Endothelial cell (in vitro differentiated cells): ENCODE measurements at places on chromosomes 1 and 21.

DNA sequence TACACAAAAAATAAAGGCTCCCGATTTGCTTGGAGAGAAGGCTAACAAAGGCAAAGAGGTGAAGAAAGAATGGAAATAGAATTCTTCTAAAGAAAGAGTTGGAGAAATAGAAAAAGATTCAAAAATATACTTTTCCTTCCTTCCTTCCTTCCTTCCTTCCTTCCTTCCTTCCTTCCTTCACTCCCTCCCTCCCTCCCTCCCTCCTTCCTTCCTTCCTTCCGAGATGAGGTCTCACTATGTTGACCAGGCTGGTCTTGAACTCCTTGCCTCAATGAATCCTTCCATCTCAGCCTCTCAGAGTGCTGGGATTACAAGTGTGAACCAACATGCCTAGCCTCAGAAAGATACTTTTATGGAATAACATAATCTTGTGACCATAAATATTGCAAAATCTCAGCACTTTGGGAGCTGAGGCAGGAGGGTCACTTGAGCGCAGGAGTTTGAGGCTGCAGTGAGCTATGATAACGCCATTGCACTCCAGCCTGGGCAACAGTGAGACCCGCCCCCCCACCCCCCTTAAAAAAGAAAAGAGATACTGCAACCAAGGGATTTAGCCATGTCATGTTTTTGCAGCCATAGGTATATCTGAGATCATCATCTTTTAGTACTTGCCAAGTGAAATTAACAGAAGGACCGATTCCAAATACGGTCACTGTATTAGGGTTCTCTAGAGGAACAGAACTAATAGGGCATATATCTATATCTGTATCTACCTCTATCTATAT lies 1.0 kb upstream of the HJV start:
- no peak for DNase-seq

- no peak for DNase-seq
Observed at GRCh38 chr21:33169359-33169758, 60.4 kb upstream of the IFNAR2 start.

- DNase-seq = no peak
Observed at GRCh38 chr1:231643071-231643934, 16.7 kb downstream of the DISC1 start.

- no peak for DNase-seq
Observed at GRCh38 chr1:101448018-101448417, 211.2 kb downstream of the S1PR1 start.

DNA sequence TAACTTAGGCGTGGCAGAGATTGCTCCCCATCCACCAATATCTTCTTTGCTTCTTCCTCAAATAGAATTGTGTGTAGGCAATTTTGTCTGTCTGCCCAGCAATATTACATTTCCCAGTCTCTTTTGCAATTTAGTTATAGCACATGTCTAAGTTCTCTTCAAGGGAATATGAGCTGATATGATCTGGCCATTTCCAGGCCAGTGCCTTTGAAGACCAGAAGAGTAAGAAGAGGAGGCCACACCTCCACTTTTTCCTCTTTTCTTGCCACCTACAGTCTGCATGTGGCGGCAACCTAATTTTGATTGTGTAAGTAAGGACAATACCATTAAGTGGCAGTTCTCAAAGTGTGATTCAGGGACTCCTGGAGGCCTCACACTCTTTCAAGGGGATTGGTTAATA lies 6.3 kb upstream of the RSBN1 start:
- DNase-seq = no peak

DNA sequence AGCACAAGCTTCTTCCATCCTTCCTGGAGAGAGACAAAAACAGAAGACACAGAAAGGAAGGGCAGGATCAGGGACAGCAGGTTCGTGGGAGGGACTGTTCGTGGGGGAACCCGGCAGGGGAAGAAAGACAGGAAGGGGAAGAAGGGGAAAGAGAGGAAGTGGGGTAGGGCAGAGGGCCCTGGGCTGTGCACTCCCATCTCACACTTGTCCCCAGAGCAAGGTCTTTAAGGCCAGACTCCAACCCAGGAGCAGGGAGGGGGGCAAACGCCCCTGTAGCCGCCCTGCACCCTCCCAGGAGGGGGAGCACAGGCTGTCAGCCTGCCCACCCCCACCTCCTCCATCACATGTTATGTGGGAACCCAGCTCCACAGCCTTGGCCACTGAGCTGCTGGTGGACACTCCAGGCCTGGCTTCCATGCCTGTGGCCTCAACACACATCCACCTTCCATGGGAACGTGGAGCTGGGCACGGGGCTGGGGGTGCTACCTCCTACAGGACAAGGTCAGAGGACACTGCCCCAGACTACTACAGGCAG lies 9.3 kb downstream of the SLC19A1 start:
- DNase-seq = no peak

DNA sequence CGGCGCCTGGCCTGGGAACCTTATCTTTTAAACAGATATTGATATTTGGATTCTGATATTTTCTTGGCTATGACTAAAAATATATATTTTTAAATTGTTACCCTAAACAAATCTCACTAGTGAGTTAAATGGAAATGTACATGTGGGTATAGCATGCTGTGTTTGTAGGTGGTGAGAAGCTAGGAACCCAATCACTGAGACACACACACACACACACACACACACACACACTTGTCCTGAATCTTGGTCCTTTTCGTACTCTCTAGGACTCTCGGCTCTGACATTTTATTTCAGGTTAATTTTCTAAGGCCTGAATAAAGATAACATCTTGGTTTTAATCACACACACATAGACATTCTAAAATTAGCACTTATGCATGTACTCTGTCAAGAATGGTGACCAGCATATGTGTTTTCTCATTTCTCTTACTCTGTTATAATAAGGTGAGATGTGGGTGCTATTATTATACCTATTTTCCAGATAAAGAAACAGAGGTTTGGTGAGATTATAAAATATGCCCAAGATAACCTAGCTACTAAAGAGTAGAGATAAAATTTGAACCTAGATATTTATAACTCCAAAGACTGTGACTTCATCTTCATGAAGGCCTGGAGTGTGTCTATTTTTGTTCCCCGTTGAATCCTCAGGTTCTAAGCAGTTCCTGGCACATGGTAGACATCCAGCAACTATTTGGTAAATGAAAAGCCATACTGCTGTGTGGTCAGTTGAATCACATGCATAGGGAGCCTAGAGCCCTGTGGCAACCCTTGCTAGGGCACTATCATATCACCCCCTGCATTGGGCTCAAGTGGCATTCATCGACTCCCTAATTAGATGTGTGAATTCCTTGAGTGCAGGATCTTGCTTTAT lies 85.0 kb upstream of the RAB3GAP2 start:
- DNase-seq = no peak
